CD14-positive monocyte (primary cell): ENCODE measurements at places on chromosomes 16 and 17. TPM values are rescaled to one million over a fixed set of nuclear protein-coding genes. Genes with fewer than 3 reads are reported as not detected.

Gene RPL38
- polyA plus RNA-seq: 919 TPM

Gene CCL2
- polyA plus RNA-seq: 44.9 TPM

- peak; percentile 46 for DNase-seq
Measured at GRCh38 chr16:83842291-83842690, 34.5 kb downstream of the HSBP1 start.

GRCh38 chr16:68252383-68252782, 7.2 kb downstream of the PLA2G15 start:
- no peak for DNase-seq

DNA sequence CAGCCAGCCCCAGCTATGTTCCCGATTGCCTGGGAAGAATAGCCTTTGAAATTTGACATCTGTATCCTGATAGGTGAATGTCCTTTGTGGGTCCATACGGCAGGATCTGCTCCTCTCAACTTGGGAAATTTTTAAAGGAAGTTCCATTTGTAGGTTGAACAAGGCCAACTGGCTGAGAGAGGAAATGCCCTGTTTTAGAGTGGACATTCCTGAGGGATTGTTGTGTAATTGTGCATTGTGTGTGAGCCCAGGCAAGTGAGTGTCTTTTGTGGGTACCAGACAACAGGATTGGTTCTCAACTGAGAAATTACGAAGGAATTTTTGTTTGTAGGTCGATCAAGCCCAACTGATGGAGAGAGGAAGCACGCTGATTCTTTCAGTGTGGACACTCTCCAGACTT, 2.6 kb upstream of the CPHXL2 start:
- no peak for DNase-seq

GRCh38 chr16:27102701-27103575, 36.2 kb downstream of the C16orf82 start:
- DNase-seq: no peak

- DNase-seq: no peak
Measured at GRCh38 chr17:47731396-47731795, 1.6 kb upstream of the TBX21 start.
